Esophagus muscularis mucosa (tissue), 4 donors: ENCODE measurements at places on chromosomes 1 and 21.

DNA sequence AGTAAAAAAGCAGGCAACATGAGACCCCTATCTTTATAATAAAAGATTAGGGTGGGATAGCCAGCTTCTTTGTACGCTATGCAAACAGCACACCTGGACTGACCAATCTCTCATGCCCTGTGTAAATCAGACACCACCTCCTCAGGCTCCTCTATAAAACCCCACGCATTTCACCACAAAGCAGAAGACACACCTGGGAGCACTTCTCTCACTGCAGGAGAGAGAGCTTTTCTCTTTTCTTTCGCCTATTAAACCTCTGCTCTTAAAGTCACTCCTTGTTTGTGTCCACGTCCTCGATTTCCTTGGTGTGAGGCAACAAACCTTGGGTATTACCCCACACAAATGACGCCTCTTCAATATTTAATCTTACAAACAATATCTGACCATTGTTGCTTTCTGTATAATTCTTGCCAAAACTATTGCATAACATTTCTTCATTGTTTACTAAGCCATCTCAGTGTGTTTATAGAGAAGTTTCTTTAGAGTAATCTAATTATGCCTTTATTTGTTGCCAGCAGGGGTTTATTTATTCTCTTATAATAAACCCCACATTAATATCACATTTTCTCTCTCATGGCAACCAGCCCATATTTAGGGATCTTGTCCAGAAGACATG, 31.6 kb upstream of the NUF2 start:
- no peak for DNase-seq

GRCh38 chr1:157969697-157970485, 23.6 kb upstream of the KIRREL1 start:
- DNase-seq: no peak

- no peak for DNase-seq
These were observed 3.2 kb downstream of the IL23R start for GRCh38 chr1:67169496-67169895.

- no peak for DNase-seq
These were observed 21.5 kb downstream of the AK2 start for GRCh38 chr1:33015216-33015615.

DNA sequence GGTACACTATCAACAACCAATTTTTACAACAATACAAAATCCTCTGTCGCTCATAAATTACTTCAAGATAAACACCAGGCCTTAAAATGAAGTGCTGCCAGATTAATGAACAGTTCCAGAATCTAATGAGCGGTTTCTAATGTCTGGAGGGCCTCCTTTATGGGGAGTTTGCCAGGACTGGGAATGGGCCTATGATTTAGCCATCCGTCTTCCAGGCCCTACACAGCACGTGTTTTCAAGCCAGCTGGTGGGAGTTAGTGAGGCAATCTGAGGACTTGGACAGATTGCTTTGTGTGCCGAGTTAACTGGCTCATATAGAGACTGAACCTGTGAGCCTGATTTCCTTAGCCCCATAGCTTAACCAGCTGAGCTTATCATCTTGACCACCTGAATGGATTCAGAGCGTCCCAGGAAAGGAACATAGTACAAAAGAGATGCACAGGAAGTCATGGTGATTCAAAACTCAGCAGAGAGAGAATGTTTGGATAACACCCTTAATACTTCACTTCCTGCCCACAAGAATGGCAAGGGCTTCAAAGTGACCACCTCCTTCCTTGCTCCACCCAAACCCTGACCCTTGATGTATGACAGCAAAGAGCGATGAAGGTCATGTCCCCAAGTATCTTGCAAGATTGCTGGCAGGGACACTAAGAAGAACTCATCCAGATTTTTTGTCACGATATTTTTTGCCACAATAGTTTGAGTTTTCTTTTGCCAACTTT, 143.5 kb downstream of the SLC30A10 start:
- peak; percentile 89 for DNase-seq

DNA sequence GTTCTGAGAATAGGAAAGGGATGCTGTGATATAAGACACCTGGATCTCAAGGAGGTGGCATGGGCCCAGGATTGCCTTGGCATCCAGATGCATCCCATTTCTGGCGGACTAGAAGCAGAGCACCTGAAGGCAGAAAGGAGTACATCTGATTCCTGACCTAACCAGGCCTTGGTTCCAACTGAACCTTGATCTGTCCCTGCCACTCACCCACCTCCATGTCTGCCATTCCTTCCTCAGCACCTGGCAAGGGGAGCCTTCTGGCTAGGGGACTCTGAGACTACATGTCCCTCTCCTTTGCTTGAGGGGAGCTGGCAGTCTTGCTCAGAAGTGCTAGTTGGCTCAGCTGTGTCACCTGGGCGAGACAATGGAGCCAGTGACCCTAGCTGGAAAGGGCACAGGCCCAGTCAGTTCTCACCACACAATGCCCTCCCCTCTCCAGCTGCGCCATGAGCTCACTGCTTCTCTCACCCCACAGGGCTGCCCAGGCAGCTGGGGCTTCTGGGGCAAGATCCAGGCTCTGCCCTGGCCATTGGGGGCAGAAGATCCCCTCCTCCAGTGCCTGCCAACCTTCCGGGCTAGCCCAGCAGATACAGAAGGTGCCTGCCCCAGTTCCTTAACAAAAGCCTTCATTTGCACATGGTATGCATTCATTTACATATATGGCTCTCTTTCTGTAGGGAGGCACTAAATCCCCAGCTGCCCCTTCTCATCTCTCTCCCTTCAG, 2.9 kb downstream of the IGSF8 start:
- DNase-seq: no peak
